Epithelial cell of proximal tubule (primary cell): ENCODE measurements at places on chromosomes 1 and 21.
A peak's percentile ranks its signal among the peaks of the same experiment; 100 is the strongest.

DNA sequence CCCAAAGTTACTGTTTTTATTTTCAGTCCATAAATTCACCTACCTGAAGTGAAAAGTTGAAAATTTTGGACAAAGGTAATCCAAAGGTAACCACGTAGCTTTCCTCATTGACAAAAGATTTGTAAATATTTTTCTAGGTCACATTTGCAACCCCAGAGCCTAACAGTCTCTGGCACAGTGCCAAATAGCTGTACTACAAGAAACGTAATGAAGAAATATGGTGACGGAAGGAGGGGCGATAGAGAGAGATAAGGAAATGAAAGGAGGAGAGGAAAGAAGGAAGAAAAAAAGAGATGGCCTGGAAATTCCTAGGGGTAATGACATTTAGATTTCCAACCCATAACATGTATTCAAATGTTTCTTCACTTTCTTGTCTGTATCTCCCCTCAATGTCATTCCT lies 159.4 kb downstream of the BARHL2 start:
- DNase-seq: no peak

DNA sequence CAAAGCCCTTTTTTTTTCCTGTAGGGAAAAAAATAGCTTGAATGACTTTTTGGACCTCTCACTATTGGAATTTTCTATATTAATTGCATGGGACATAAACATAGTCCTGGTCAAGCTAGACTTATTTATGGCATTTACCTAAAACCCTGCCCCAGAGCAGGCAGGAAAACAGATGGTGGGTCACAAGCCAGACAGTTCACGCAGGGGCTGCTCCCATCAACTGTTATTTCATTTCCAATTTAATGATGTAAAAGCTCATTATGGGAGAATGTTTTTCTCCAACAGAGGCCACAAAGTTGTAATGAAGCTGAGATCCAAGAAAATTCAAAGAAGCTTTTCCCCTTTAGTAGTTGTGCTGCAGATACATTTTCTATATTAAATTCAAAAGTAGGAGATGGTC lies 99.2 kb downstream of the SGIP1 start:
- DNase-seq: no peak

DNA sequence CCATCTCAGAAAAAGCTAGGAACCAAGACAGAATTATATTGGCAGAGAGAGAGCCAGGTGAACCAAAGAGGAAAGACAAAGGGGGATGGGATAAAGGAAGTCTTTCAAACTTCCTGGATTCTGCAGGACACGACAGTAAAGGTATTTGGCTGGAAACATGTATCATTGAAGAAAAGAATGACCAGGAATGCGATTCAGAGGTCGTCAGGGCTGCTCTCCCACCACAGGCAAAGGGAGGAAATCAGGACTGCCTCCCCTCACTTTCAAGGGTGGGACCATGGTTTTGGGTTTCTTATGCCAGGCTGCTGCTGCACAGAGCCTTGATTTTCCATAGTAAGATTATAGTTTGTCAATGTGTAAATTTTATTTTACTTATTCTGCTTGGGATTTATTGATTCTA lies 848.8 kb downstream of the BRINP3 start:
- no peak for DNase-seq

- no peak for DNase-seq
These were observed 47.1 kb upstream of the ARHGAP29 start for GRCh38 chr1:94284476-94284875.

DNA sequence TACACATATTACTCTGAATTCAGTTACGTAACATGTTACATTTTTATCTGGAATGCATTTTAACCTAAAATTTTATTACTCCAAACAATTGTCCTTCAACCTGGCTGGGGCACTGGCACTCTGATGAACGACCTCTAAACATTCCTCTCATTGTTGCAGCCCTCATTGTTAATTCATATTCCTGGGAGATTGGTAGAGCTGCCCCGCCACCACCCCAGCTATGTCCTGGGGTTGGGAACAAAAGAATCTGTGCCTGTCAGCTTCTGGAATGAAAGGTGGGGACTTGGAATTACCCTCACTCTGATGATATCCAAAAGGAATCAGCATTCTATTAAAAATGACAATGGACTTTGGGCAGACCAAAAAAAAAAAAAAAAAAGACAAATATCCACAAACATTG lies 38.0 kb upstream of the DESI2 start:
- DNase-seq: no peak

GRCh38 chr1:65827346-65827745 lies 34.7 kb downstream of the PDE4B start:
- no peak for DNase-seq

- peak; percentile 83 for DNase-seq
These were observed 11.1 kb upstream of the ATF3 start for GRCh38 chr1:212597487-212597886.

DNA sequence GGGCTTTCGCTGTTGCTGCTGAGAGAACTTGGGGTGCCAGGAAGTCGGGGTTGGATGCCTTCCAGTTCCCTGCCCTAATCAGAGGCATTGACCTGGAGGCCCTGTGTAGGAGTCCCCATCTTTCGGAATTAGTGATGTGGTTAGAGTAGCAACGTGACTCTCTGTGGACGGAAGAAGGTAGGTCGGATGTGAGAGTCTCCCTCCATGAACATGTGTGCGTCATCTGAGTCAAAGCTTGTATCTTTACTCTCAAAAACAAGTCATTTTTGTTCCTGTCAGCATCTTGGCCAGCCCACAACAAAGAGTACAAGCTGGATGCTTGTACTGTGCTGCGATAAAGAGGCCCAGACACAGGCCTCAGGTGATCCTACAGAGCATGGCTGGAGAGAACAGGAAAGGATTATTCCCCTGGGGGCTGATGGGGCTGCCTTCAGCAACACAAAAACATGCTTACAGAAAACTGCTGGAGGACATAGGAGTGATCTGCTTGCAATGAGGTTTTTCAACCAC lies 31.0 kb upstream of the IL10 start:
- no peak for DNase-seq

GRCh38 chr1:88509379-88509778 lies 174.7 kb upstream of the PKN2 start:
- no peak for DNase-seq

GRCh38 chr1:18805150-18805879 lies 54.1 kb downstream of the TAS1R2 start:
- no peak for DNase-seq

DNA sequence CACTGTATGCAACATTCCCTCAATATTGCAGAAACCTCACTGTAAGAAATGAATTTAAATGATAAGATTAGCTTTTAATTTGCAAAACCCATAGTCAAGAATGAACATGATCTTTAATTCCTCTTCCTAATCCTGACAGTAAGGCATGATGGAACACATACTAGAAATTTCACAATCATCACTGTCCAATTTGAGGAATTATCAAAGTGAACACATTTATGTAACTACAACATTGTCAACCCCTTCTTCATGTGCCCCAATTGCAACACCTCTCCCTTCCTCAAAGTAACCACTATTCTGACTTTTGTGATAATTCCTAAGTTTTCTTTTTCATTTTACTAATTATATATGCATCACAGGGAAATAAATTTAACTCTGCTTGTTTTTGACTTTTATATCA lies 103.1 kb downstream of the LHX8 start:
- no peak for DNase-seq

DNA sequence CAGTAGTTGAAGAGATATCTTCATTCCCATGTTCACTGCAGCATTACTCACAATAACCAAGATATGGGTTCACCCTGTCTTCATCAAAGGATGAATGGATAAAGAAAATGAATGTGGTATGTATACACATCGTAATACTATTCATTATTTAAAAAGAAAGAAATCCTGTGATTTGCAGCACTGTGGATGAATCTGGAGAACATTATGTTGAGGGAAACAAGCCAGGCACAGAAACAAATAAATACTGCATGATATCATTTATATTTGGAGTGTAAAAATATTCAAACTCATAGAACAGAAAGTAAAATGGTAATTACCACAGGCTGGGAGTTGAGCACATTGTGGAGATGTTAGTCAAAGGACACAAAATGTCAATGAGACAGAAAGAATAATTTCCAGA lies 977.2 kb downstream of the AMY1C start:
- no peak for DNase-seq

GRCh38 chr21:27393726-27394125 lies 426.8 kb upstream of the ADAMTS5 start:
- no peak for DNase-seq

DNA sequence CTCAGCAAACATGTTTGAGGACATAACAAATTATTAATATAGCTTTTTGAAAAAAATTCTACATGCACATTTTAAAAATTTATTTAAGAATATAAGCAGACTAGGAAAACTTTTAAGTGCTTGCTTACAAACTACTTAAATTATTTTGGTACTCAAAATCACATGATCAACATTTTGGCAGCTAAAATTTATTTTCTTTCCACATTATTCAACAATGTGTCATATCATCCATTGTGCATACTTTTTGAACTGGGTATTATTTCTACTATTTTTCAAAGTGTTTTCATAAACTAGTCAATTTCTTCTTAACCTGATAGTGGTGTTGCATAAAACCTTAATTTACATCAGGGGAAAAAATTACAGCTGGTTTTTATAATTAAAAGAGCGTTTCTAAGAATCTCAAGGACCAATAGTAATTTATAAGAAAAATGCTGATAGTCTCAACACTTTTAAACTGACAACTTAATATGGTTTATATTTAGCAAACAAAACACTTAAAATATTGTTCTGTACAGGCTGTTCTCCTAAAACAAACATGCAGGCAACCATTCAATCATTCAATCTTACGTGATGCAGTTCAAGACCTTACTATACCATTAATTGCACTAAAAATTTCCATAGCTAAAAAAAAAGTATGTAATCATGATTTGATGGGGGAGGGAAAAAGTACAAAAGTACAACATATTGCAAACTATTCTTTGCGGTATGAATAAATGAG lies 105.0 kb downstream of the GPATCH2 start:
- DNase-seq: no peak

GRCh38 chr1:152866321-152866720 lies 6.5 kb downstream of the LCE7A start:
- no peak for DNase-seq

- no peak for DNase-seq
These were observed 1.1 kb downstream of the GABPA start for GRCh38 chr21:25735646-25736597.

GRCh38 chr1:98019747-98020146 lies 98.9 kb upstream of the DPYD start:
- no peak for DNase-seq

DNA sequence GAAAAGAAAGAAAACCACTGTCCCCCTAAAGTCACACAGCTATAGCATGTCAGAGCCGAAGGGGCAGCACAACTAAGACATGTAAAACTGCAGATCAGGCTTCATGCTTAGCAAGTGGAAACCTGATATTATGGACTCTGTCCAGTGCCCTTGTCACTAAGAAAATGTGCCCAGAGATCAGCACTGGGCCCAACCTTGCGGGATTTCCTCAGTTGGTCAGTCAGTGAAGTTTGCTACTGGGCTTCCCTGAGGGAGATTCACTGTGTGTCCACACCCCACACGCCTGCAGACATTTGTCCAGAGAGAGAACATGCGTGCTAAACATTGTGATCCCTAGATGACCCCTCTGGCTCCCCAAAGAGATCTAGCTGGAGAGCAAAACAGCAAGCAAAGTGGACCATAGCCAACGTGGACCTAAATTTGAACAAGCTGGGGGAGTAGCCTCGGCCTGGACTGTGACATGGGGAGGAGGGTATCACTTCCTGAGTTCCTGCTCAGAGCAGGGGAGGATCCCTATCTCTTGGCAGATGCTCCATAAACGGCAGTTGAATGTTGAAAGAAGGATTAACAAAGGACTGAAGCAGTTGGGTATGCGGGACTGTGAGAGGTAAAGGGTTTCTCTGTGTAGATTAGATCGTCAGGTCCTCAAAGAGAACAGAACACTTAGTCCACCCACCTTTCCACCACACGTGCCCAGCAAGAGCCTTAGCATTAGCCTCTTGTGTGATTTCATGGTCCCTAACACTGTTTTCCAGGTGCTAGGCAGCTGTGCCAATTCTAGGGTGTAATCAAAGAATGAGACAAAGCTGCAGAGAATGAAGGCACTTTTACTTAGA lies 53.6 kb downstream of the GLUL start:
- no peak for DNase-seq

DNA sequence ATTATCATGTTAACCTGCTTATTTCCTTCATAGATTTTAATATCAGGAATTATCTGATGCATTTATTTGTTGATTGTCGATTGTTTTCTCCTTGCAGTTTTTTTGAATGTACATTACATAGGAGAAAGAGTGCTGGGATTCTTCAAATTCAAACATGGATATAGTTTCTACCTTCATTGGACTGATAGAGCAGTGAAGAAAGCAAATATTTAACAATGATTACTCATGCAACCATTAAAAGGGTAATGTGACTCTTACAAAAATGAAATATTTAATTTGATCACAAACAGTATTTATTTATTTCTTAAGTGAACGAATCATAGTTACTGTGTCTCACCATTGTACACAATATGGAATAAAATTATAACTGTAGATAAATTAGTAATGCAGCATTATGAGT lies 350.9 kb downstream of the BRINP3 start:
- no peak for DNase-seq

GRCh38 chr1:112954017-112954650 lies 1.9 kb downstream of the SLC16A1 start:
- DNase-seq: no peak

GRCh38 chr1:96524100-96524499 lies 197.5 kb upstream of the PTBP2 start:
- DNase-seq: no peak

DNA sequence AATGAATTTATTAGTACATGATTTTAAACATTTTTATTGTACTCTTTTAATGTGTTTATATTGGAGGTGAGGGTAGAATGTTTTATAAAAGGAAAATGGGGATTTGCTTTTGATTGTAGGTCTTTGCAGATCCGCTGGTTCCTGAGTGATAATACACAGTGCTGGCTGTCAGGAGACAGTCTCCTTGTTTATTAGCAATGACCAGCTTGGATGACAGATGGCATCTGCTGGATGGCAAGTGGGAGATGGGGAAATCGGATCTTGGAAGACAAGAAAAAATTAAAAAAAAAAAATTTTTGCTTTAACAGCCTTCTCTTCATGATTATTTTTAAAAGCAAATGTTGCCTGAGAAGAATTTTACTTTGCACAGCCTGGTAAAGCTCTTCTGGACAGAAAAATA lies 4.4 kb upstream of the PHTF1 start:
- no peak for DNase-seq

DNA sequence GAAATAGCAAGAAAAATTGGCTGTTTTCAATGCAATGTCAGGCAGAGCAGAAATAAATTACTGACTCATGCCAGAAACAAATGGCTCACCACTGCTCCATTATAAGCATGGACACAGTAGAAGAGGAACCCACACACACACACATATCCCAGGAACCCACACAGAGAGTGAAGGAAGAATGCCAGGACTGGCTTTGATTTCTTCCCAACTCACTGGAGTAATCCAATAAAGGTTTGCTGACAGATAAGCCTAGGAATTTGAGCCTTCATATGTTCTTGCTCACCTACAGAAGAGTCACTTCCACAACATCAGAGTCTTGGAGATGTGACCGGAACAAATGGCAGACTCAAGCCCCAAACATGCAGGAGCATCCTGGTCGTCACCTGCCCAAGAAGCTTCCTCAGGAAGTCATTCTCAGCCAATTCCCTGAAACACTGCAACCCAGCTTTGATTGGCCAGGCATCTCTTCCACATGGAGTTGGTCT lies 2.2 kb downstream of the SH3BP5L start:
- DNase-seq: no peak
